GM13977 (cell line): ENCODE measurements at places on chromosomes 1 and 21.

GRCh38 chr1:205061665-205062069 is 18.7 kb downstream of the CNTN2 start:
- DNase-seq: peak; percentile 89

DNA sequence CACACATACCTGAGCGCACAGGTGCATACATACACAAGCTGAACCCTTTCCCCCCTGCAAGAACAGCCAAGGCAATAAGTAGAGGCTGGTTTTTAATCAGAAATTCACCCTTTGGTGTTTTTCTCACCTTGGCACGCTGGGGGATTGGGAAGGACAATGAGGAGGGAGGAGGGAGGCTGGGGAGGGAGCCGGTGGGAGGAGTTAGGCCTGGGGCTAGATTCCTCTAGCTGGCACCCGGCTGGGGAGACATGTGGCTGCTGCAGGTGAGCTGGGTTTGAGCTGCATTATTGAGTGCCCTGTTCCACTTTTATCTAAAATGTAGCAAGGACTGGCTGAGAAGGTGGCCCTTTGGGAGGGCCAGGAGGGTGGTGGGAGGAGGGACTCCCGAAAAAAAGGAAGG is 97.8 kb upstream of the CSF3R start:
- no peak for DNase-seq

DNA sequence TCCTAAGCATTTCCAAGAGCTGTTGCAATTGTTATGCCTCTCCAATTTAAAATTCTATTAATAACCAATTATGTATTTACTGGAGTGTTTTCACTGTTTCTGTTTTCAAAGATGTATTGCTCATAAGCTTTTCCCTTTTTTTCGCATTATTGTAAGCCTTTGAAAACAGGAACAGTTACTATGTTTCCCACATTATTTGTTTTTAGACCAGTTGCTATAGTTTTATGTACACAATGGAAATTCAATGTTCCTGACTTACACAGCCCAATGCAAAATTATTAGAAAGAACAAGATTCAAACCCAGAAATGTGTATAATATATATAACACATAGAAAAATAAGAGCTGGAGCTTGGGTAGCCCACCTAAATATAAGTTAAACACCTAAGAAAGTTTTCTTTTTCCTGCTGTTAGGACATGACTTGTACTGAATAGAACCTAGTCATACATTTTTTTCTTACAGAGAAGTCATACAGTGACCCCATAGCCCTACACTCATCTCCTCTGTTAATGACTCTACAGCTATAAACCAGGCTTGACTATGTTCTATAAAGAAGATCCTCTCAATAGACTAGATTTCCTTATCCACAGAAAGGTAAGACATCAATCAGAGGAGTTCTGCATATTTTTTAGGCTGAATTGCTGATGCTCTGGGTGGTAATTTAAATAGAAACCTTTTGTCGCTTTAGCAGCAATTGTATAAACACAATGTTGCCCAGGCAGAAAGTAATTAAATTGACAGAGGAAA is 299.6 kb downstream of the USH2A start:
- no peak for DNase-seq

DNA sequence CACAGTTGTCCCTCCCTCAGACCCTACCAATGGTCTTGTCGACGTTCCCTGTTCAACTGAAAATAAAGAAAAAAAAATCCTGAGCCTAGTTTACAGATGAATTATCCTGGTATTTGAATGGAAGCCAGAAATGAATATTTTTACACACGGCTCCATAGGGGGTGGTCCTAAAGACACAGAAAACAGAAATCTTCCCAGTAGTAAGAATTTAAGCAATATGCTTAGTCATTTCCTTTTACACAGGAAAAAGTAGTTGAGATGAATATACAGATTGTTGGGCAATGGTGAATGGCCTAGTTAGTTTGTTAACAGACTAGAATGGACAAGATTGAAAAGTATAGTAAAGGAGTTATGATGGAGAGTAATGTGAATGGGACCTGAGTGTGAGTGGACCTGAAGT is 67.4 kb downstream of the RGS18 start:
- DNase-seq: no peak

- DNase-seq: no peak
These were observed 44.1 kb upstream of the SLC2A1 start for GRCh38 chr1:43002766-43003165.
